ENCODE measurements at places on chromosomes 13 and 19.

- no peak for DNase-seq
These were observed 37.3 kb downstream of the CAPN12 start for GRCh38 chr19:38706792-38707511.

- no peak for DNase-seq
These were observed 6.9 kb downstream of the SYDE1 start for GRCh38 chr19:15114153-15114540.

DNA sequence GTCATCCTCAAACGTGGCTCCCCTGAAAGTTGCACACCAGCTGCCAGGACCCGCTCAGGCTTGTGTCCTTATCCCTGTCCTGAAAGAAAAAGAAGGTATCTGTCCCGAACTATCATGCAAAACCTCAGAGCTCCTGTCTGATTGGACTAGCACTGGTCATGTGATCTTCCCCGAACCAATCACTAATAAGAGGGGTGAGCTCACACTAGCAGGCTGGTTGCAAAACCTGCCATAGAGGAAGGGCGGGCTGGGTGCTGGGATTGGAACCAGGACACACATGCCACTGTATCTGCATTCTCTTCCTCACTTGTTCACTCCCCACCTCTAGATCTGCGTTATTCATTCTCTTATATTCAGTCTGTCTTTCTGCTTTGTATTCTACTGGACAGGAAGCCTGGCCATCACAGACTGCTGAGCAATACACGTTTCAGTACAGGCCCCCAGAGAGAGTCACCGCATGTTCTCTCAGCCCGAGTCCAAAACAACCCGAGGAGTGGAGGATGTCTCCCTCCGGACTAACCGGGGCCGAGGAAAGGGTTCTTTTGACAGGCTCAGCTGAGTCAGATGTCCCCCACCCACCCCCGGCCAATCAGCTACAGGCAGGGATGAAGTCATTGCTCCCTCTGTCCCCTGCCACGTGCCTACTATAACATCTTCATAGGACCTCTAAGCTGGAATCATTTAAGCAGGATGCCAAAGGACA lies 97.7 kb downstream of the SIPA1L3 start:
- DNase-seq = no peak

DNA sequence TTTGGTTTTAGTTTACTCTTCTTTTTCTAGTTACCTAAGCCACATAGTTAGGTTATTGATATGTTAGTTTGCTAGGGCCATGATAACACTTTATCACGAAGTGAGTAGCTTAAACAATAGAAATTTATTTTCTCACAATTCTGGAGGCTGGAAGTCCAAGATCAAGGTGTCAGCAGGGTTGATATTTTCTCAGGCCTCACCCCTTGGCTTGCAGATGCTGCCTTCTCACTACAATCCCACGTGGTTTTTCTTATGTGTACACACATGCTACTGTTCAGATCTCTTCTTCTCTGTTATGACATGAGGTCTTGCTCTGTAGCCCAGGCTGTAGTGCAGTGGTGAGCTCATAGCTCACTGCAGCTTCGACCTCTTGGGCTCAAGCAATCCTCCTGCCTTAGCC lies 7.8 kb upstream of the URI1 start:
- no peak for DNase-seq

DNA sequence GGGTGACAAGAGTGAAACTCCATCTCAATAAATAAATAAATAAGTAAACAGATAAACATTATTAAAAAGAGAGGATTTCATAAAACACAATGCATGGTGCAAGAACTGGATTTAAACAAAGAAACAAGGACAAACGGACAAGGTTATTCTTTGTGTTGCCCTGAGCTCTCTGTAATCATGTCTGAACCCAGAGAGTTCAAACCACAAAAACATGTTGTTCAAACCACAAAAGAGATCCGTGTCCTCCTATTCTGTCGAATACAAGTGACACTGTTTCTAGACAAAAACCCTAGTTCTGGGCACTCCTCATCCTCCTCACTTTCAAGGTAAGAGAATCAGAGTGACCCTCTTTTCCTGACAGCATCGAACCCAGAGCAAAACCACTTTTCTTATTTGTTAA lies 4.6 kb upstream of the TPRX2 start:
- no peak for DNase-seq

- no peak for DNase-seq
These were observed 46.2 kb downstream of the KLF2 start for GRCh38 chr19:16370641-16371391.

DNA sequence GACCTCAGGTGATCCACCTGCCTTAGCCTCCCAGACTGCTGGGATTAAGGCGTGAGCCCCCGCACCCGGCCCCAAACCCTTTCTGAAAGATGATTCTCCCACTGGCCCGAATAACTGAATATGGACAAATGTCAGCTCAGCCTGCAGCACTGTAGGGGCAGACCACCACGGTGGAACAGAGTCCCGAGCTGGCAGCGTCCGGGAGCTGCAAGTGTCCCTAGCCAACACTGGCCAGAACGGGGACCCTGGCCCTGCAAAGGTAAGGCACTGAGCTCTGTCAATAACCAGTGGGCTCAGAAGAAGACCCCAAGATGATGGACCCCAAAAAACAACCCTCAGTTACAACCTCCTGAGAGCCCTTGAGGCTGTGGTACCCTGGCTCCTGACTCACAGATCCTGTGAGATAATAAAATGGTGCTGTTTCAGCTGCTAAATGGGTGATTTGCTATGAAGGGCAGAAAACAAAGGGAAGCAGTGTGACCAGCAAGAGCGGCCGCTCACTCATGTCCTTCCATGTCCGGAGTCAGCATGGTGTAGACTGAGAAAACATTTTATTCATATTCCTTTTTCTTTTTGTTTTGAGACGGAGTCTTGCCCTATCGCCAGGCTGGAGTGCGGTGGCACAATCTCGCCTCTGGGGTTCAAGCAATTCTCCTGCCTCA lies 1.6 kb downstream of the LSM7 start:
- no peak for DNase-seq

- DNase-seq = no peak
These were observed at the start of gene PVR for GRCh38 chr19:44643605-44644401. PVR (plus strand) TSS chr19:44643910; CDS start chr19:44644097, 187 bp downstream.

DNA sequence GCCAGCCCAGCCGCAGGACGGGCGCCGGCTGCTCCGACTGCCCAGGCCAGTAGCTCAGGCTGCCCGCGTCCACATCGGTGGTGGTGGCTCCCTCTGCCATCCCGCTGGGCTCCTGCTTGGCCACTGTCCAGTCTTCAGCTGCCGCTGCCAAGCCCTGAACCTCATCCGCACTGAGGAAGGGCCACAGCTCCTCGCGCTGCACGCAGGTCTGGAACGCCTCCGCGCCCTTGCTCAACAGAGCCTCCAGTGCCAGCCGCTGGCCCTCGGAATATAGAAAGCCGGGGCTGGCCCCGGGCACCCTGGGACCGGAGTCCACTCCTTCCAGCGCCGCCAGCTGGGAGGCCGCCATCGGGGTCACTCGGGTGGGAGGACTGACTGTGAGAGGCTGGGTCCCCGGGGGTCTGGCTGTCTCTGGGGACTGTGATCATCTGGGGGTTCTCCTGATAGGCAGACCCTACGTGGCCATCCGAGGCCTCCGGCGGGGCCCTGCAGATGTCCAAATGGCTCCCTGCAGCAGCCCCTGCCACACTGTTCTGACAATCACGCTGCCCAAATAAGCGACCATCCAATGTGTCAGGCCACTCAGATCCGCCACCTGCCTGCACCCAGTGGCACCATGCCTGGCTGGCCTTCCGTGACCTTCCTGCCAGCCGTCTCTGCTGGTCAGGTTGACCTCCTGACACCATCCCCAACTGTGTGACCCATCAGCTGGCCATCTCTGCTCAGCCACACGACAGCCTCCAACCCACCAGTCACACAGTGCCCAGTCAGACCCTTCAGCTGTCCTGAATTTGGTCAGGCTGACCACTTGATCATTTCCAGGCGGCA lies 1.6 kb downstream of the FAM83E start:
- no peak for DNase-seq

GRCh38 chr19:35363711-35364425 lies 5.6 kb downstream of the FFAR3 start:
- DNase-seq = no peak

- no peak for DNase-seq
These were observed 28.5 kb downstream of the VAV1 start for GRCh38 chr19:6800991-6801484.

GRCh38 chr13:22144806-22145205 lies 473.9 kb downstream of the FGF9 start:
- DNase-seq = no peak

DNA sequence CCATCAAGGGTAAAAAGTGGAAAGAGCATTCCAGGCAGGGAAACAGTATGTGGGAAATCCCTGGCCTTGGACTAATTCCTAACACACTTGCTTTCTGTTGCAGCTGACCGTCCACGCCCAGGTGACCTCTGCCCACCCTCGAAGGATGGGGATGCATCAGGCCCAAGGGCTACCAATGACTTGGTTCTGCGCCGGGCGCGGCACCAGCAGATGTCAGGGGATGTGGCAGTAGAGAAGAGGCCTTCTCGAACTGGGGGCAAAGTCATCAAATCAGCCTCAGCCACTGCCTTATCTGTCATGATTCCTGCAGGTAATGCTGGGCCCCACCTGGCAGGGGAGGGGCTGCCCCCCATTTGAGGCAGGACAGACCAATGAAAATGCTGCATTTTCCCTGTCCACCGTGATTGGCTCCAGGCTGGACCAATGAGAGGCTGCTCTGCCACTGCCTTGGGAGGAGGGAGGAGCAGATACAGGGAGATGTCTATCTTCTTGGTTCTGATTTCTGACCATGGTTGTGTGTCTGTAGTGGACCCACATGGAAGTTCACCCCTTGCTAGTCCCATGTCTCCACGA lies 12.6 kb downstream of the DNASE2 start:
- no peak for DNase-seq

GRCh38 chr19:42261763-42262162 lies 6.8 kb upstream of the ERF start:
- DNase-seq = no peak

DNA sequence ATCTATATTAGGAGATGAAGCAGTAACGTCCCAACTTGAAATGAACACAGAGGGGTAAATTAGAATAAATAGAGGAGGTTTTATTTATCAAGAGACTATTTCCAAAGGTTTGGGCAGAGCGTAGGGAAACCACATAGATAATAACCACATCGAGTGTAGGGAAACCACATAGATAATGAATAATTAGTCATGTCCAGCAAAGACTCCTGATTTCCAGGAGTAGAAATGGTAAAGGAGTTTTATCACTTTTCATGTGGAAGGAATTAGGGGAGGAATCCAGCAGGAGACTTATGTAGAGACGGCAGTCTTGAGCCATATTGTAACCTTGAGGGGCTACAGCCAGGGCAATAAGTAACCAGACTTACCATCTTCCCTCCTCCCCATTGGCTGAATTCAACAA lies 136.3 kb upstream of the CSNK1A1L start:
- DNase-seq = no peak

- DNase-seq = no peak
These were observed 58.6 kb upstream of the WDFY2 start for GRCh38 chr13:51525567-51526167.

DNA sequence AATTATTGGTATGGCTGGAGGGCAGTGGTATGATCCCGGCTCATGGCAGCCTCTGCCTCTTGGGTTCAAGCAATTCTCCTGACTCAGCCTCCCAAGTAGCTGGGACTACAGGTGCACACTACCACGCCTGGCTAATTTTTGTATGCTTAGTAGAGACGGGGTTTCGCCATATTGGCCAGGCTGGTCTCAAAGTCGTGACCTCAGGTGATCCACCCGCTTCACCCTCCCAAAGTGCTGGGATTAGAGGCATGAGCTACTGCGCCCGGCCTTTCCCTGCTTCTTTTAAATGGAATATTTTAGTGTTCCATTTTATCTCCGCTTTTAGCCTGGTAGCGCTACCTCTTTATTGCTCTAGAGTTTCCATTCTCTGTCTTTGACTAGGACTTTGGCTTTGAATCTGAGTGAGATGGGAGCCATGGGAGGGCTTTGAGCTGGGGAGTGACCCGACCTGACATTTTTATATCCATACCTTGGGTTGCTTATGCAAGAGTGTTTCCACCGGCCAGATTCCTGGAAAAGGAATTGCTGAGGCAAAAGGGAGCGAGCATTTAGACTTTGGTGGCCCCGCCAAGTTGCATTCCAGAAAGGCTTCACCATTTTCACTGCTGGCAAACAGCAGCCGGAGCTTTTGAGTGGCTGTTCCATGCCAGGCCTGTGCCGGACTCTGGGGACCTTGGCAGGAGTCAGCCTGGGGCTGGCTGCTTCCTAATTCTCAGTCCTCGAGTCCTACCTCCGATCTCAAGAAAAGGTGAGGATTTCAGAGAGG lies 22.9 kb downstream of the BICRA start:
- no peak for DNase-seq

DNA sequence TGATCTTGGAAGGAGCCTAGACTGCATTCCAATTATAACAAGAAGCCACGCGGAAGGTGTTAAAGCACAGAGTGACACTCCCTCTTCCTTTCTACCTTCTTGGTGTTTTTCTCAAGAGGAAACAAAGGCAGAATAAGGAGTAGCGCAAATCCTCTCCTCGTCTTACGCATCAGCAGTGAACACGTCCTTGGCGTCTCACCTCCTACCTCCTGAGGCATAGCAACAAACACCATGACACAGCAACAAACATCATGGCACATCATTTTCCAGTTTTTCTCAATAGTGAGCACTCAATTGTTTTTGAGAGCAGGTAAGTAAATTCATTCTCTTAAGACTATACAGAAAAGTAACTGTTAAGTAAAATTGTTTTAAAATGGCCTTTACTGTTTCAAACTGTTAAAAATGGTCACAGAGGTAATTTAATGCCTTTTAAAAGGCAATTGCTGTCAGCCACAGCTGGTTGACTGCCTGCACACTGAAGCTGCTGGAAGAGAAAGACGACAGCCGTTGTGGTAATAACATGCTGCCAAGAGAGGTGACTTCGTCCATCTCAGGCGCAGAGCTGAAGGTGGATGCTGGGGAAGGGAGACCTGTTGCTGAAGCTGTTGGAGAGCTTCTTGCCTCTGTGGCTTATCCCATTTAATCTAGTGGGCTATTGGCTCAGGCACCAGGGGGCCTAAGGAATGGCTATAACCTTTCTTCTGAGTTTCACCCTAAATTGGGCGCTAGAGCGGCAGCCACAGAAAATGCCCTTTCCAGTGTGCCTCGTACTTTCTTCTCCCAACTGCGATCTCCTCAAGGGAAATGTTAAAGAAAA lies 703.7 kb downstream of the UQCRFS1 start:
- DNase-seq = no peak

- no peak for DNase-seq
These were observed 72.8 kb upstream of the SPATA13 start for GRCh38 chr13:24087605-24088225.

GRCh38 chr13:101567841-101568240 lies 115.4 kb downstream of the ITGBL1 start:
- no peak for DNase-seq

GRCh38 chr13:18952225-18953016 lies 229.2 kb downstream of the TUBA3C start:
- DNase-seq = no peak

All from stimulated activated CD4-positive, alpha-beta T cell treated with anti-CD3 and anti-CD28 coated beads, Interleukin-1b, Interleukin-23, amount 100 ng/mL, for 24 hours (primary cell).